Stimulated activated CD8-positive, alpha-beta memory T cell treated with anti-CD3 and anti-CD28 coated beads, Interleukin-4, amount 100 ng/mL, for 48 hours (primary cell): ENCODE measurements at places on chromosomes 5 and 9.

- no peak for DNase-seq
Measured at GRCh38 chr5:44919560-44919959, 110.8 kb downstream of the MRPS30 start.

GRCh38 chr5:1931604-1932231 is 49.0 kb upstream of the IRX4 start:
- no peak for DNase-seq

- no peak for DNase-seq
Measured at GRCh38 chr9:38092200-38092524, 23.1 kb upstream of the SHB start.

- DNase-seq: no peak
Measured at GRCh38 chr9:82732928-82733327, 330.0 kb downstream of the RASEF start.

- no peak for DNase-seq
Measured at GRCh38 chr9:119078015-119078414, 291.2 kb downstream of the BRINP1 start.

- DNase-seq: no peak
Measured at GRCh38 chr9:122116448-122117173, 23.5 kb upstream of the TTLL11 start.

DNA sequence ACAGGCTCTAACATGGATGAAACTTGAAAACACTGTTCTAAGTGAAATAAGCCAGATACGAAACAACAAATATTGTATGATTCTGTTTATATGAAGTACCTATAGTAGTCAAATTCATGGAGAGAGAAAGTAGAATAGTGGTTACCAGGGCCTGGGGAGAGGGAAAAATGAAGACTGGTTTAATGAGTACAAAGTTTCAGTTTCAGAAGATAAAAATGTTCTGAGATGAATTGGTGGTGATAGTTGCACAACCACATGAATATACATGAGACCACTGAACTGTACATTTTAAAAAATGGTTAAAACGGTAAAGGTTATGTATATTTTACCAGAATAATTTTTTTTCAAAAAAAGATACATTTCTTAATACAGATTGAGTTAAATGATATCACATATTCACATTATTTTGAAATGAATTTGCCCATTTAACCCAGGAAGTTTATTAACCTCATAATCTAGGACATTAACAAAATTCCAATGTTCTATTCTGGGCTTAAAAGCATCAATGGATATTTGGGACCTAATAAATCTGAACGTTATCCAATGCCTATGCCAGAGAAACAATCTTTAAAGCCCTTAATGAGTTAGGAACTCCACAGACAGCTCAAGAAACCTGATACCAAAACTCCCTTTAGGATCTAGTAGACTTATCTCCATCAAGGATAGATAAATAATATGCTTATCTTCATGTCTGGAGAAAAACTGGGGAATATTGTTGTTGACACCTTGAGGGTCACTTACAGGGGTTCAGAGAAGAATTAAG is 521.3 kb downstream of the EFNA5 start:
- no peak for DNase-seq

- DNase-seq: no peak
Measured at GRCh38 chr5:135608761-135609443, 30.1 kb upstream of the CXCL14 start.
